NCI-H526 treated with DMSO at 0.1 percent for 48 hours (cell line): ENCODE measurements at places on chromosomes 11 and 22.

- no peak for DNase-seq
Observed at GRCh38 chr11:69483691-69484426, 2.4 kb downstream of the LINC01488 start.

- no peak for DNase-seq
Observed at GRCh38 chr22:35641494-35642120, 6.6 kb upstream of the APOL6 start.

- DNase-seq: no peak
Observed at GRCh38 chr11:16982256-16982671, 31.9 kb downstream of the PLEKHA7 start.

DNA sequence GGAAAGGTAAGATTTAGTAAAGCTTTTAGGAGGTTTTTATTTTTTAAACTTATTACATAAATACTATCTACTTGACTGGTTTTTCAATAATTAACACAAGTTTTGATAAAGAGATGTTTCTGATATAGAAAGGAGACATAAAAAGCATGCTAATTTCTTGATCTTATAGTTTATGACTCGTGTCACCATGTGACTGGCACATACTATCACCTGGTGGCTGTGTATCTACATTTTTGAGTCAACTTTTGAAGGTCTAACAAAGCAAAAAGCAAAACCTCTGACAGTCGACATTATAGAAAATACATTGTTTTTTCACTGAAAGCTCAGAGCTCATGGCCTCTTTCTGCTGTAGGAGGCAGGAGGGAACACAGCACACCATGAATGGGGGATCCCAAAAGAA, 810 bp downstream of the ACRV1 start:
- DNase-seq: no peak
